Fibroblast of pulmonary artery (primary cell): ENCODE measurements at places on chromosomes 13 and 19.

GRCh38 chr19:50467566-50467965 lies 8.7 kb upstream of the EMC10 start:
- no peak for DNase-seq

GRCh38 chr13:75145927-75146326 lies 336.0 kb downstream of the TBC1D4 start:
- peak; percentile 9 for DNase-seq

DNA sequence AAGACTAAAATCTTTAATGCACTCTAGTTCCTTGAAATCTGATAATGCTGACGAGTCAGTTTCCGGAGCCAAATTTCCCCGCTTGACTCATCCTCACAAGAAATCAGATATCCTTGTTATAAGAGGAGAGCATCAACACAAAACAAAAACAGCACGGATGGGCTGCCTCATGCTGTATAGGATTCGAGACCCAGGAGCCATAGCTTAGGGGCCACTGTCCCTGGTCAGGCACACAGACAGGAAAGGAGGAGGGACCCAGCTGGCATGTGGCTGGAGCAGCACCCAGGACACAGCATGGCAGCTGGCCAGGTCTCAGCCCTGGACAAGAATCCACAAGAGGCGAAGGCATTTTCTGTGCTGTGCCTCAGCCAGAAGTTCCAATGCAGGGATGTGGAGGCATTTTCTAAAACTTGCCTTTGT lies 110.2 kb upstream of the SPATA13 start:
- DNase-seq: peak; percentile 69

GRCh38 chr19:2650515-2650914 lies 52.0 kb downstream of the GNG7 start:
- no peak for DNase-seq

DNA sequence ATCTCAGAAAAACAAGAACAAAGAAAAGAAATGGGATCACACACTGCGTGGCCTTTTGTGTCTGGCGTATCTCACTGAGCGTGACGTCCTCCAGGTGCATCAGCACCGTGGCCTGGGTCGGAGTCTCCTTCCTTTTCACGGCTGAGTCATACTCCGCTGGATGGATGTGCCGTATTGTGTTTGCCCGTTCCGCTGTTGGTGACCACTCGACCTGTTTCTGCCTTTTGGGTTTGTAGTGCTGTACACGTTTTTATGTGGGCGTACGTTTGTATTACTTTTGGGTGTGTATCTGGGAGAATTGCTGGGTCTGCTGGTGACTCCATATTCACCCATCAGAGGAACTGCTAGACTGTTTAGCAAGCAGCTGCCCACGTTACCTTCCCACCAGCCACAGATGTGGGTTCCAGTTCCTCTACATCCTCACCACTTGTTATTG lies 11.4 kb downstream of the ARID3A start:
- no peak for DNase-seq

DNA sequence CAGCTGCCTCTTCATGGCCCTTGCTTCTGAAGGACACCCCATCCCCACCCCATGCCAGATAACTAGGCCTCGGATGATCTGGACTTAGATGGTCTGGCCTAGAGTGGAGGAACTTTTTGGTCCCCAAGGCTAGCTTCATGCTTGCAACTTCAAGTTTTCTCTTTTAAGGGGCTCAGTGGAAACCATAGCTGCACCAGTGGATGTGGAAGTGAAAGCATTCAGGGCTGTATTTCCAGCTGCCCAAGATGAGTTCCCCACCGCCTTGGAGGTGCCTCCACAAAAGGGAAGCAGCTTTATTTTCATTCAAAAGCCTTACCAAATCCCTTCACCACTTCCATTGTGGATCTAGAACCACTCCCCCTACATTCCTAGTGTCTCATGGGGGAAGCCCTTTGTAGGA lies 17.6 kb upstream of the GSX1 start:
- DNase-seq: no peak

DNA sequence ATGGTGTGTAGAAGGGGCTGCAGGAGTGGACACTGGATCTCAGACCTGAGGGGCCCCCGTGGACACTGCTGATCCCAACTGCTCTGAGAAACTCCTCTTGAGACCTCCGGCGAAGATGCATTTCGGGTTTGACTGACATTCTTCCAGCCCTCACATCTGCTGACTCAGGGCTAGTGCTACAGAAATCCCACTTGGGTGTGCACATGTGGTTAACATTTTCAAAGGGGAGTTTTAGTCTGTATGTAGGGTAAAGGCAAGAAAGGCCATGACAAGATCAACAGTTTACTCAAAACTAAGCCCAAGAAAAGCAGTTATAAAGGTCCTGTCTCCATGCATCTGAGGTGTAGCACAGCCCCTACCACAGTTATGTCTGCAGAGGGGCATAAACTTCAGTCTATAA lies 31.2 kb downstream of the DLEU7 start:
- no peak for DNase-seq

DNA sequence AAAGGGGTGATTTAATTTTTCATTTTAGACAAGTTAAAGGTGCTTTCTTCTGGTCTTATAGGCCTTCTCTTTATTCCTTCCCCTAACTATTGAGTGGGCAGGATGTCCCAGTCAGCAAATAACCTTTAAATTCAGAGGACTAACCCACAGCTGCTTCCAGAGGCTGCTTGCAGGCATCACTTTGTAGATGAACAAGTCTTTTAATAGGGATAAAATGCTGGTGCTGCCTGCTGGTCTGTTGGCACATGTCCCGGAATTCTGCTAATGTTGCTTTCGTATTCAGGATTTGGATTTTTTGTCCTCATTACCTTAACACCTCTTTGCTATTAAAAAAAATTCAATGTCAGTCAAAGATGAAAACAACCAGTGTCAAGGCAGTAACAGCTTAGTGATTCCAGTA lies 132.7 kb upstream of the KL start:
- DNase-seq: peak; percentile 38

GRCh38 chr19:4108767-4109625 lies 14.9 kb downstream of the MAP2K2 start:
- DNase-seq: no peak

DNA sequence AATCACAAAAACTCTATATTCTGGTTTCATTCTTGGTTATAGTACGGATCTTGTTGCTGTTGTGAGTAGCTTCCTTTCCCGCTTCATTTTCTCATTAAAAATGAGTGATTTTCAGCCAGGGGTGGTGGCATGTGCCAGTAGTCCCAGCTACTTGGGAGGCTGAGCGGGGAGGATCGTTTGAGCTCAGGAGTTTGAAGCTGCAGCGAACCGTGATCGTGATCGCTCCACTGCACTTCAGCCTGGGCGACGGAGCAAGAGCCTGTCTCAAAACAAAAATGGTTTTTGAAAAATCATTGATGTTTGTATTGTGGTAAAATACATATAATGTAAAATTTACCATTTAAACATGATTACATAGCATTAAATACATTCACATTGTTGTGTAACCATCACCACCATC lies 71.6 kb upstream of the TM9SF2 start:
- no peak for DNase-seq

GRCh38 chr13:40190641-40191100 lies 475.8 kb downstream of the FOXO1 start:
- peak; percentile 85 for DNase-seq

DNA sequence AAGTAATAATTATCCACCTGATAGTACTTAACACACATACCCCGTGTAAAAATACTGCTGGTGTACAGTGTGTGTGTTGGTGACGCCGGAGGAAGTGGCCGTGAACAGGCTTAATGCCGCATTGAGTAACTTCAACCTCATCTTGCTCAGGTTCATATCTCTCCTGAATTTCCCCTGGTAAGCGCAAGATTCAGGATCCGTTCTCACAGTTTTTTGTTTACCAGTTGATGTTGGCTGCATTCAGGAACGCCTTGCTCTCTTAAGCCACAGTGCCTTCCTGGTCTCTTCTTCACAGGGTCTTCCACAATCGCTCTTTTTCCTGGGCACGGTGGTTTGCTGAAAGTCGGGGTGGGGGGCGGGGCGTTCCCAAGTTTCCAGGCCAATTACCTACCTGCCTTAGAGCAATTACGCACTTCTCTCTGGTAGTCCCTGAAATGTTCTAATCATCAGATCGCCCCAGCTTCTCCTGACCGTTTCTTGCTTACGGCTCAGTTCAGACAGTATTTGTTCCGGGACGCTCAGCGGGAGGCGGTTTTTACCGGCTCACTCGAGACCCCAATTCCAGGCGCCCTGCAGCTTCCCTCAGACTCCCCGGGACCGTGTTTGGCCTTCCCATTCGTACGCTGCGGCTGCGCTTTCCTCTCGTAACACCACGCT lies 706 bp upstream of the DNAJC3 start:
- DNase-seq: peak; percentile 52

- peak; percentile 11 for DNase-seq
Observed at GRCh38 chr13:105894697-105895096, 640.8 kb downstream of the EFNB2 start.

DNA sequence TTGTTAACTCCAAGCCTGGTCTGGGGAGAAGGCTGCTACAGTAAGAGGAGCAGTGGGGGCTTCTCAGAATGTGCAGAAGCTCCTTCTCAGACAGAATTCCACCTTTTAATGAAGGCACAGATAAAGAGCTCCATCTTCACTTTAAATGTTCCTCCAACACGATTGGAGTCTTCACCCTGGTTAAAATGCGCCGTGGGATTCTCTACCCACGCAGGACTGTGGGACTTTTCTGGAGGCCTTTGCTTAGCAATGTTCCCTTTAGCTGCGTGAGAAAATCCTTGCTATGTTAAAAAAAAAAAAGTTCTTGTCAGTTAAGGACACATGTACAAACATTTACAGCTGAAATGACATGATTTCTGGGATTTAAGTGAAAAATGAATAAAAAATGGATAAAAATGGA lies 546.3 kb downstream of the MYO16 start:
- DNase-seq: no peak

GRCh38 chr19:29855741-29856500 lies 44.1 kb downstream of the CCNE1 start:
- DNase-seq: no peak

DNA sequence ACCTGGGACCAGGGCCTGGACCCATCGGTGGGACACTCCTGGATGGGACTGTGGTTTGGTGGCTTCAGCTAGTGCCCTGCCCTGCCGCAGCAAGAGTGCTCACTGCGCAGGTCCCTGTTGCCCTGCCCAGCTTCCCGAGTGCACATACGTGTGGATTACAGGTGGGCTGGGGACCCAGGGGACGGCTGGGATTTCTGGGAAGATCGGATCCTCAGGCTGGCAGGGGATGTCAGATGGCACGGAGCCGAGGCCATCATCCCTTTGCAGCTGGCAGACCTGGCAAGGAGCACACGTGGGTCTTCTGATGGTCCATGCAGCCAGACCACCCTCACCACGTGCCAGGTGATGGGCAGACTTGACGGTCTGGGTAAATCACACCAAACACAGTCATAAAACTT lies 69.3 kb downstream of the CHST8 start:
- DNase-seq: no peak

- no peak for DNase-seq
Observed at GRCh38 chr13:94332359-94333096, 147.0 kb downstream of the DCT start.

DNA sequence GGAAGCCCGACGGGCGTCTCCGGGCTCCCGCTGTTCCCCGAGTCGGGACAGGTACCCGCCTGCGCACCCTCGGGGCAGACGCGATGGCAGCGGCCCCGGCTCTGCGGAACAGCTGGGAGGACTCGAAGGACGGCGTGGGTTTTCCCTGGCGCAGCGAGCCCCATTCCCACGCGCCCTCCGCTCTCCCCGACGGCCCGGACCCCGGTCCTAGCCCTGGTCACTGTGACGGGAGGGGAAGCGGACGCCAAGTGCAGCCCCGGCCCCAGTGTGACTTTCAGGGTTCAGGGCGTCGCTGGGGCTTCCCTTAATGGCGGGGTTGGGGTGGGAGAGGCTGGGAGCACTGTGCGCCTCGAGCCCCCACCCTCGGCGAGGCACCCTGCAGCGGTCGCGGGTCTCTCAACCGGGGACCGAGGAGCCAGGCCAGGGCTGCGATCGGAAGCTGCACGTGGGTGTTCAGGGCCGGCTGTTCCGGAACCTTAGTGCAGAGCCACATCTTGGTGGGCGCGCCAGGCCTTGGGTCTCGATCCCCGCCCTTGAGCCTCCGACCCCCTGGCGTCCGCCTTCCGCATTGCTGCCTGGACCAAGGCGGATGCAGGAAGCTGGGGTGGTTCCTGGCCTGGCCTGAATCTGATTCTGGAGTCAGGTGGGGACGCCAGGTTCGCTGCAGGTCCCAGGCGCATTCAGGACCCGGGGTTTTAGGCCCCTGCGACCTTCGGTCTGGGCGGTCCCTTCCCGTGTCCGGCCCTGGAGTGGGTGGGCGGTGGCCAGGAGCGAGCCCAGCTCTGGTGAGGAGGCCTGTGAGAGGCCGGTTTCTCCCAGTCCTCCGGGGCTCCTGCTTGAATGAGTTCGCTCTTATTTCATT lies 3.5 kb downstream of the LGALS7B start:
- DNase-seq: peak; percentile 26

- peak; percentile 14 for DNase-seq
Observed at GRCh38 chr19:19595171-19595701, 23.3 kb downstream of the PBX4 start.

DNA sequence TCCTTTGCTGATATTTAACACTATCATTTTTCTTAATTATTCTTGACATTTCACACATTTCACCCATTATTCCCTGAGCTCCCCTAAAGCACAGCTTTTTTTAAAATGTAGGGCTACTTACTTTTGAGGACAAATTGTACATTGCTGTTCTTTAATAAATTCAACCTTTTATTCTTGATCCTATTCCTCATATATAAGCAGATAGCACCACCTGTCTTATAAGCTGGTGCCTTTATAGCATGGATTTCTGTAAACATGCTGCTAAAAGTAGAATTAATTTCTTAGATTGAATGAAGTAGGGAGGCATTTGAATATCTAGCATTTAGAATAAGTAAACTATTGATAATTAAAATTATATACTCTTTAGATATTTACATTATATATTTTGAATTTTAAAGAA lies 603.4 kb upstream of the PCDH9 start:
- no peak for DNase-seq

- peak; percentile 62 for DNase-seq
Observed at GRCh38 chr13:99522298-99522697, 21.0 kb downstream of the TM9SF2 start.

DNA sequence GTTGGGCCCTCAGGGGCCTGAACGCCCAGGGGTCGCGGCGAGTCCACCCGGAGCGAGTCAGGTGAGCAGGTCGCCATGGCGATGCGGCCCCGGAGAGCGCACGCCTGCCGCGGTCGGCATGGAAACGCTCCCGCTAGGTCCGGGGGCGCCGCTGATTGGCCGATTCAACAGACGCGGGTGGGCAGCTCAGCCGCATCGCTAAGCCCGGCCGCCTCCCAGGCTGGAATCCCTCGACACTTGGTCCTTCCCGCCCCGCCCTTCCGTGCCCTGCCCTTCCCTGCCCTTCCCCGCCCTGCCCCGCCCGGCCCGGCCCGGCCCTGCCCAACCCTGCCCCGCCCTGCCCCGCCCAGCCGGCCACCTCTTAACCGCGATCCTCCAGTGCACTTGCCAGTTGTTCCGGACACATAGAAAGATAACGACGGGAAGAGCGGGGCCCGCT lies at the start of gene CCNA1:
TSS of gene CCNA1 (plus strand) at position 390 of the 439 bp plus-strand sequence. CDS start 562 bp downstream, outside the sequence.
- DNase-seq: peak; percentile 44
